ENCODE measurements at places on chromosomes 6 and 20. TPM values are rescaled to one million over a fixed set of nuclear protein-coding genes. Genes with fewer than 3 reads are reported as not detected.

- DNase-seq: no peak
Measured at GRCh38 chr20:63015147-63015661, 8.4 kb upstream of the BHLHE23 start.

GRCh38 chr6:49003348-49003747 is 459.7 kb downstream of the MMUT start:
- no peak for DNase-seq

GRCh38 chr20:21325296-21325695 is 22.2 kb downstream of the XRN2 start:
- no peak for DNase-seq

DNA sequence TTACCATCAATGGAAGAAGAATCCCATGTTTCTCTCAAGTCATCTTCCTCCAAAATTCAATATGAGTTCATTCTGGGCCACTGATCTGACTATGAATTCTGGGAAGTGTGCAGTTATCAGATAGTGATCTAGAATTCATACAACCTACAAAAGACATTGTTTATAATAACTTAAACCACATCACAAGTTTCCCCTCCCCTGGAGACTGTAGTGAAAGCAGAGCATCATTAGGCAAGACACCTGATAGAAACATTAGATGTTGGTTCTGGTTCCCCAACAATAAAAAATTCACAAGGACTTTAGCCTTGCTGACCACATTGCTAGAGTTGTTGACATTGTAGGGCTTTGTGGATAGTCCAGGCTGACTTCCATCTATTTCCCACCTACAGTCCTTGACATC is 506.4 kb upstream of the JAG1 start:
- no peak for DNase-seq

DNA sequence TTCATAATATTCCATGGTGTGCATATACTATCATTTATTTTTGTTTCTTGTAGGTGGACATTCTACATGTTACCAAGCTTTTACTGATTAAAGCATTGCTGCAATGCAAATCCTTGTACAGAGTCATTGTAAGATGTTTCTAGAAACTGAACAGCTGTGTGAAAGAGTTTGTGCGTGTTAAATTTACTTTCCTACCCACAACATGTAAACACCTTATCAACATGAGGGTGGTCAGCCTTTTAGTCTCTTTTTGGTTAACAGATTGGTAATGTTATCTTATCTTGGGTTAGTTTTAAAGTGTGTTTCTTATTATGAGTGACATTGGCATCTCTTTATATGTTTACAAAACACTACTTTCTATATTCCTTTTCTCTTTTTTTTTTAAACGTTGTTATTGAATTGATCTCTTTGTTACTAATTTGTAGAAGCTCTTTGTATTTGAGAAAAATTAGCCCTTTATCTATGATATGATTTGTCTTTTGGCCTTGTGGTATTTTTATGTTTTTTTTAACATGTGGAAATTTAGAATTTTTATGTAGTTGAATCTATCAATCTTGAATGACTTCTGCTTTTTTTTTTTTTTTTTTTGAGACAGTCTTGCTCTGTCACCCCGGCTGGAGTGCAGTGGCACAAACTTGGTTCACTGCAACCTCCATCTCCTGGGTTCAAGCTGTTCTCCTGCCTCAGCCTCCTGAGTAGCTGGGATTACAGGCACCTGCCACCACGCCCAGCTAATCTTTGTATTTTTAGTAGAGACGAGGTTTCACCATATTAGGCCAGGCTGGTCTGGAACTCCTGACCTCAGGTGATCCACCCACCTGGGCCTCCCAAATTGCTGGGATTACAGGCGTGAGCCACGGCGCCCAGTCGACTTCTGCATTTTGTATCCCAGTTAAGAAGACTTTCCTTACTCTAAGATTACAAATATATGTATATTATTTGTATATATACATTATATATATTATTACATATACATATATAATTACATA is 112.1 kb downstream of the TCP11 start:
- no peak for DNase-seq

Gene GRM1
- 0.05 TPM for total RNA-seq

Gene TRIM39
- total RNA-seq: 8.0 TPM

Gene KLHDC3
- total RNA-seq: 88.4 TPM

Gene ADGRF5
- total RNA-seq: 502 TPM

Gene GCLC
- 12.8 TPM for total RNA-seq

Gene TBXT
- total RNA-seq: not detected
